C1 segment of cervical spinal cord (tissue), 14 donors: ENCODE measurements at places on chromosomes 12 and 14.

- peak; percentile 21 for DNase-seq
These were observed 524.4 kb downstream of the MED13L start for GRCh38 chr12:115752913-115753726.

- no peak for DNase-seq
These were observed 145.9 kb upstream of the VASH1 start for GRCh38 chr14:76615331-76615730.

DNA sequence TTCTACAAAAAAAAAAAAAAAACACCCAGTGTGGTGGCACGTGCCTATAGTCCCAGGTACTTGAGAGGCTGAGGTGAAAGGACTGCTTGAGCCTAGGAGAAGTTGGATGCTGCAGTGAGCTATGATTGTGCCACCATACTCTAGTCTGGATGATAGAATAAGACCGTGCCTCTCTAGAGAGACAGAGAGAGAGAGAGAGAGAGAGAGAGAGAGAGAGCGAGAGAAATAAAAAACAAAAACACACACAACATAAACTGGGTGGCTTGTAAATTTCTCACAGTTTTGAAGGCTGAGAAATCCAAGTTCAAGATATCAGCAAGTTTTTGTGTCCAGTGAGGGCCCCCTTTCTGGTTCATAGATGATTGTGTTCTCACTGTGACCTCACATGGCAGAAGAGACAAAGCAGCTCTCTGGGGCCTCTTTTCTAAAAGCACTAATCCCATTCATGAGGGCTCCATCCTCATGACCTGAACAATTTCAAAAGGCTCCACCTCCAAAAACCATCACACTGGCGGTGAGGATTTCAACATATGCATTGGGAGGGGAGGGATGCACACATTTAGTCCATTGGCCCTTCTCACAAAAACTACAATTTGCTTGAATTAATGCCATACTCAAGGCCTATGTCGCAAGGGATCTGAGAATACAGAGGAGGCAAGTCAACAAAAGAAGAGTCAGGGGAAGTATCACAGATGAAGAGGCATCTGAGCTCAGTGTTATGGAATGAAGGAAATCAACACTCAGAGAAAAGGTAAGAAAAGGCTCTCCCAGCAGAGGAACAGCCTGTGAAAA is 94.9 kb downstream of the PPM1H start:
- no peak for DNase-seq

DNA sequence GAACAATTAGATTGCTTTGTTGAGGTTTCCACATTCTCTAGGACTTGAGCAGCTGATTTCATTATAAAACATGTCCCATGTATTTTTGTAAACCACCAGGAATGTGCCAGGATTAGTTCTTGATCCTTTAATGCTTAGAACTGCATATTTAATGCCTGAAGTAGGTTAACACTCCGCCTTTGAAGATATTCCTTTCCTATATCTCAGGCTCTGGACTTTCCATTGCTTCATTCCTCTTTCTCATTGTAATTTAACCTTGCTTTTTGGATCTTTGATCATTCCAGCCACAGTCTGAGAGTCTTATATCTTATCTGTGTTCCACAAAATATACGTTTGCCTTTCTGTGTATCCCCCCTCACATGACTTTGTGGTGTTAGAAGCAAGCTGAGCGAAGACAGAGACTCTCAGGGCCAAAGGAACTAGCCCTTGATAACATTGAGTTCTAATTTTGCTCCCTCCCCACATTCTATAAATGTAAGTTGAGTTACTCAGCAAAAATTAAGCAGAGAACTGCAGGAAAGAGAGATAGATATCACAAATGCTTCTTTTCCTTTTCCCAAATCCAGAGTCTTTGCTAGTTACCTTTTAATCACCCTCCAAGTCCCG is 2.4 kb upstream of the CLEC1B start:
- DNase-seq, result no peak
